CD4-positive, alpha-beta T cell treated with Interleukin-2 at 100 ng/mL for 4 hours (primary cell): ENCODE measurements at places on chromosomes 3 and 15.

GRCh38 chr3:32238453-32239306 is at the start of gene CMTM8:
TSS of gene CMTM8 (plus strand) at chr3:32238680. CDS start at chr3:32238973, 293 bp downstream.
- DNase-seq, result peak; percentile 67

DNA sequence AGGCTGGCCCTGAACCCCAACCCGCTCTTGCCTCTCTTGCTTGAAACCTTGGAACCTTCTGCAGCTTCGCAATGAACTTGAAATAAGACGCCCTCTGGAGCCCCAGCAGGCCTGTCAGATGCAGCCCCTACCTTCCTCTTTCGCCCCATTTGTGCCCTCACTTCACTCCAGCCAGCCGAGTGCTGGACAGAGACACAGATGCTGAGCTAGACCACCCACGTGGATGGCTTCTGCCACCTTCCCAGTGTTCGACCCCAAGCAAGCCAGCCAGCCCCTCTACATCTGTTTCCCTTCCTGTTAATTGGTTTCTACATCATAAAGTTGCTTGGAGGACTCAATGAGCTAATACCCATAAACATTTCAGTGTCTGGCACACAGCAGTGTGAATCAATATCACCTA is 23.8 kb upstream of the SNRPA1 start:
- DNase-seq, result no peak

DNA sequence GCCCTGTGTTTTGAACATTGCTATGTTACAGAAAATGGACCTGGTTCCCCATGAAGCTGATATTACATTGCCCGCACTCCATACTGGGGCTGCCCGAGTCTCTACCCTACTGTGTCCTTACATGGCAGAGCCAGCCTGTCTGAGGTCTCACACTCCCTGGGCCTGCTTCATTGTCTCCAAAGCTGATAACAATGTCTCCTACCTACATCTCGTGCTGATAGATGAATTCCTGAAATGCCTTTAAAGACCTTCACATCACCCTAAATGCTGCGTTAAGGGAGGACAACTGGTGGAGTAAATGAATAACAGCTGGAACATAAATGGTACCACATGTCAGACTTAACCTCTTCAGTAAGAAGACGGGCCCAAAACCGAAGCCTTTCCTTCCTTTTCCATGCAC is 62.9 kb upstream of the PTX3 start:
- DNase-seq, result no peak

DNA sequence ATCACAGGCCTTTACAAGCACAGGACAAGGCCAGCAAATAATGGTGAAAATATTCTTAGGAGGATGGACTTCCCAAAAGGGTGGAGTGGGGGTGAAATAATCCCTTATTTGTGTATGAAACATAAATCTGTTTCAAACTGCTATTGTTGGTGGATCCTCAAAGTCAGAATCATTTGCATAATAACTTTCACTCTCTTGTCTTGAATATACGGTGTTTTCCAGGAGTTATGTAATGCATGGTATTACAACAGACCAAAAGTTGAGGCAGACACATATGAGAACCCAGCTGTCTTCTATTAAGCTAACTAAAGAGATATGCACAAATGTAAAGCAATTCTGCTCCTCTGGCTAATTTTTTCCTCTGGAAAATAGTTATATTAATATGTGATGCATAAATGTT is 57.7 kb downstream of the PRTG start:
- no peak for DNase-seq

- no peak for DNase-seq
These were observed 23.6 kb downstream of the KCNMB3 start for GRCh38 chr3:179227349-179227748.

DNA sequence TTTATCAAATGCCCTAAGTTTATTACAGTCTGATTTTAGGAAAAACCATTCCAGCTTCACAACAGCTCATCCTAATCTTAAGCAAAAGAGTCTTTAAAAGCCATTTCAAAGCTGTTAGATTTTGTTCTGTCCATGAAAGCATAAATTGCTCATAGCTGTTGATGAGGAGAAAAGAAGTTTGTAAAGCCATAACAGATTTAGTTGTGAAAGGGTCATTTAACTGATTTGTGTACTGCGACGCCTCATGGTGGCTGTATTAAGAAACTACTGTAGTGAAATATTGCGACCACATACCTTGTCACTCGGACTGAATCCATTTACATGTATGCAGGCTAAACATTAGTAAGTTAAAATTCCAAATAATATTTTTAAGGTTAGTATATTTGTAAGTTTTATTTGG is 20.9 kb downstream of the BBX start:
- no peak for DNase-seq

DNA sequence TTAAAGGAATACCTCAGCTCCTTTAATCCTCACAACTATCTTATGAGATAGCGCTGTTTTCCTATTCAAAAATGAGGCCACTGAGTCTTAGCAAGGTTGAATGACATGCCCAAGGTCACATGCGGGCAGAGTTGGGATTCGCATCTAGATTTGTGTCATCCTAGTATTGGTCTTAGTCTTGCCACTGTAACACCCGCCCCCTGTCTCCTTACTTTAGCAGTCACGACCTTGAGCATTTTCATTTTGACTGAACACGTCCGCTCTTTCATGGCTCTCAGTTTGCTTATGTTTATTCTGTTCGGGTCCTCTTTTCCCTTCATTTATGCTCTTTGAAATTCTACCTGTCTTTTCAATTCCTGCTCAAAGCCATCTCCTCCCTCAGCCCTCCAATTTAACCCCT is 112.5 kb upstream of the CADPS start:
- no peak for DNase-seq

- no peak for DNase-seq
These were observed 6.1 kb downstream of the GATA2 start for GRCh38 chr3:128486681-128487537.

DNA sequence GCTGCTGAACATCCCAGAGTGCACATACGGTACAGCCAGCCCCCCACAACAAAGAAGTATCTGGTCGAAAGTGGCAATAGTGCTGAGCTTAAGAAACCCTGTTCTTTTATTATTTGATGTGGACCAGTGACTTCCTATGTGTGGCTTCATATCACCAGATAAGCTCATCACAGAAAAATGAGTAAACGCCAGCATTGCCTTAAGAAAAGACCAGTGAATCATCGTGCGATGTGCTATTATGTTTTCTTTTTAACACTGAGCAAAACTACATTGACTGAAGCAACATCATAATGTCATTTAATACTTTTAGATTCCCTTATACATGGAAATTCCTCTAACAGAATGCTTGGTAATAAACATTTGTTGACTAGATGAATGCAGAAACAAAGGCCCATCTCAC is 45.2 kb upstream of the ARRDC4 start:
- DNase-seq, result no peak

GRCh38 chr3:114764056-114764492 is 383.0 kb downstream of the ZBTB20 start:
- no peak for DNase-seq

- DNase-seq, result no peak
These were observed 759 bp upstream of the ARID3B start for GRCh38 chr15:74540161-74540760.

DNA sequence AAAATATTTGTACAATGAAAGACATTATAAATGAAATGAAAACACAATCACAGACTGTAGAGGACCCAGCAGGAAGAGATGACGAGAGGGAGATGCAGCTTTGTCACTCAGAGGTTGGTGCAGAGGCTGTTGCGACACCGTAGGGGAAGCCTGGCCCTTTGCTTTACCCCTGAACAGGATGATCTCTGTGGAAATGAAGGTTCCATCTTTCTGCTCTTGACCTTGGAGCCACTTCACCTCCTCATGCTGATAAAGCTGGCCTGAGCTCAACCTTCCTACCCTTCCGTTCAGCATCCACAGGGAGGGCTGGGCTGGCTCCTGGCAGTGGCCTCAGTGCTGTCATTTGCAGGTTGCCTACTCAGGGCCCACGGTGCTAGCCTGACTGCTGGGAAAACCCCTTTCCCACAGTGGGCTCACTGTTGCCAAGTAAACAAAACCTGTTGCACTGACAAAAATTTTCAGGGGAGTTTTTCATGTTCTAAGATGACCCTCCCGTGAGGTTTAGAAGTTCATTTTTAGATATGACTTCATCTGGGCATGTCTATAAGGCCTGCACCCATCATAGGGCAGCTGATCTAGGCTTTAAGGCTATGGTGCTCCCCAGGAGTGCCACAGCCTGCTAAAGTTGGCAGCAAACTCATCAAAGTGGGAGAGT is 3.0 kb upstream of the CD80 start:
- DNase-seq, result peak; percentile 71

DNA sequence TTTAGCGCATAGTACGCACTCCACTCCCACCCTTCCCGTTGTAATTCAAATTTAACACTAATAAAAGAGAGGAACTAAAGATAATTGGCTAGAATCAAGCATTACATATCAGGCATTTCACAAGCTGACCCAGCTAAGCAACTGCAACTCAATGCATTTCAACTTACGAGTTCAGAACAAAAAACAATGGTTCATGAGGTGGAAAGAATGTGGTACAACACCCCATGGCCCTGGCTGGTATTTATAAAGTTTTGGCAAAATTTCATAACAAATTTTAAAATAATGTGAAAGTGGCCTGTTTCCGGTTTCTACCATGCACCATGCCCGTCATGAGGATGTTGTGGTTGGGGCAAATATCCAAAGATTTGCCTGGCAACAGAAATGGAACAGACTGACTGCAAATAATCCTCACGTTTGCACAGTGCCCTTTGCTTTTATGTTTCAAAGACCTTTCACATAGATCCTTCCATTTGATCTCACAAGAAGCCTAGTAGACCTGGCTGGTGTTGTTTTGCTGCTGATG is 455.3 kb upstream of the NR2F2 start:
- DNase-seq, result no peak

DNA sequence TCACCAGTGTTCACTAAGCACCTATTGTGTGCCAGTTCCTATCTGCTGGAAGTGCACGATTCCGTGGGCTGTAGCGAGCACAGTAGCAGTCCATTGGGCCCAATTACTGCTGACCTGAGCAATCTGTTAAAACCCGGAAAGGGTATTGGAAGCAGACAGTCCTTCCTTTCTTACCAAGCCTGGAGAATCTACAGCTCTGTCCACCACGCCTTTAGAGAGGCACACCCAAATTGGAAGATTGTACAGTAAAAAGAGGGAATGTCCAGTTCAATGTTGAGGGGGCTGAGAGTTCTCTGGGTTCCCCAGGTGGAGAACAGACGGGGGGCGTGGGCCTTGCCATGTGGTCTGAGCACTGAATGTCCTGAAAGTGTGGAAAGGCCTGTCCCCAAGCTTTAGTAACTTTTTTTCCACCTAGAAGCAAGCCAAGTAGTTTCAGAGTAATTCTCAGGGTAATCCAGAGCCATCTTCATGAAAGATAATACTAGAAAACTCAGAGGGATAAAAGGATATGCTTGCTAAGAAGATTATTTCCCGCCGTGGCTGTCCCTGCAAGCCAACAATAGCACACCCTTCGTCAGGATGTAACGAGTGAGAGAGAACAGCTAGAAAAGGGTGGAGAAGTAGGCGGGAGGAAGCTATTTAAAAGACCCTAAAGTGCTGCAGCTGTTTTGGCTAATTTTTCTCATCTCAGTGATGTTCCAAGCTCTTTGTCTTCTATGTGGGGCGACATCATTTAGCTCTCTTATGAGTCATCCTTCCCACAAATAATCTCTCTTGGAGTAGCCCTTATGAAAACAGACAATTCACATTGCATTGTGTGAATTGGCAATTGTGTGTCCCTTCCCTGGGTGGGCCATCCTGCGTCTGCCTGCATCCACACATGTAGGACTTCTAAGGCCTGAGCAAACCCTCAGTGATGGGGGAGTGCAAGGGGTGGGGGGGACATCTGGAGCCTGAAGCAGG is 181.0 kb downstream of the ATG7 start:
- no peak for DNase-seq

DNA sequence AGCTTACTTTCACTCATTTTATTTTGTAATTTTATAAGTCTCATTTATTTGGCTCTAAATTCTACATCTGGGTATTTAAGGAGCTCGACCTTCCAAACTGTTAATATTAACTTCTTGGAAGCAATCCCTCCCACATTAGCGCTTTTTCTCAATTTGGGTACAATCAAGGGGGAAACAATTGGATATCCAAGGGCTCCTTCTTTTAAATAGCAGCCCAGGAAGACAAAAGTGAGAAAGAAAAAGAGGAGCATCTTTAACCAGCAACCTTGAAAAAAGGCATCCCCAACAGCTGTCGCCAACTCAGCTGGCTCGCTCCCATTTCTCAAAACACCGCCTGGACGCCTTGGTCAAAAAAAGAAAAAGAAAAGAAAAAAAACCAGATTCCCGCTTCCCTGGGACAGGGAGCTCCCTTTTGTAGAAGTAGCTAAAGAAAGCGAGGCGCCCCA is 873 bp downstream of the C3orf70 start:
- DNase-seq, result no peak

DNA sequence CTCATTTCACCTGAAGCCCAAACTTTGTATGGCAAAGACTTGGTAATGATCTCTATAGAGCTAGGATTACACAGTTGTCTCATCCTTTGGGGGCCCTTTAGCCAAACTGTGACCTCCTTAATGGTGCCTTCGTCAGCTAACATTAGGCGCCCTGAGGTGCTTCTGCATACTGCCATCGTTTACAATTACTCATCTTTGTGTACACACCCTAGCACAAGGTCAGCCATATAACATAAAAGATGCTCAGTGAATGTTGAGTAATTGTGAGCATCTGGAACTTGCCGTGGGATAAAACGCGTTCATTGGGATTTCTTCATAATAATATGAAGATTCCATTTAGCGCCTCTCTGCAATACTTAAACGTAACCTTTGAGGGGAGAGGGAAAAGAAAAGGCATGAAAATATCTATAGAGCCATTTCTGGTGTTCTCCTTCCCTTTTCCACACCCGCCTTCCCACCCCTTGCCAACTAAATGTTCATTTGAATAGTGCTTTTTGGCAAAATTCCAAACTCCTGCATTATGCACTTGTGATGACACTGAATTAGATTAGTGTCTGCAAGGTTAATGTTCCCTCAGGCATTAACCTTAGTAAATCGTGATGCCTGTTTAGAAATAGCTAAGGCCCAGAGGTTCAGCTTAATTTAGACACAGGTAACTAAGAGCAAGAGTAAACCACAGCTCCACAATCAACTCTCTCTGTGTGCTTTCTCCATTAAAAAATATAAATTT is 990 bp upstream of the ZNF148 start:
- no peak for DNase-seq

DNA sequence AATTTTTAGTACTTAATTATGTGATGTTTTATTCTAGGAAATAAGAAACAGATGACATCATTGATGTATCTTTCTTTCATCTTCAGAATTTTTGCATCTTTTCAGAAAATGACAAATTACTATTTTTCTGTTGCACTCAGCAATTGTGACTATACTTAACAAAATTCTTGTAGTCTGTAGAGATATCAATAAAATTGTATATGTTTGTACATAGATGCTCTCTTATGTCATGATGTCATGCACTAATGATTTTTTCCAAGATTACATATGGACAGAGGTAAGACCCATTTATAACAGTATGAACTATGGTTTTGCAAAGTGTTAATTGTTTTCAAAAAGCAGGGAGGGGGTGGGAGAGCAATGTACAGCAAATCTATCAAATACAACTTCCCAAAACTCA is 121.2 kb downstream of the POLQ start:
- no peak for DNase-seq

- no peak for DNase-seq
These were observed 11.6 kb downstream of the CLCN2 start for GRCh38 chr3:184349563-184350470.
